H9 (cell line): ENCODE measurements at places on chromosomes 7 and 10.
A peak's percentile ranks its signal among the peaks of the same experiment; 100 is the strongest.

- no peak for DNase-seq
Measured at GRCh38 chr10:132414402-132415016, 17.5 kb downstream of the PWWP2B start.

GRCh38 chr7:132742189-132742612, 165.9 kb upstream of the PLXNA4 start:
- no peak for DNase-seq

DNA sequence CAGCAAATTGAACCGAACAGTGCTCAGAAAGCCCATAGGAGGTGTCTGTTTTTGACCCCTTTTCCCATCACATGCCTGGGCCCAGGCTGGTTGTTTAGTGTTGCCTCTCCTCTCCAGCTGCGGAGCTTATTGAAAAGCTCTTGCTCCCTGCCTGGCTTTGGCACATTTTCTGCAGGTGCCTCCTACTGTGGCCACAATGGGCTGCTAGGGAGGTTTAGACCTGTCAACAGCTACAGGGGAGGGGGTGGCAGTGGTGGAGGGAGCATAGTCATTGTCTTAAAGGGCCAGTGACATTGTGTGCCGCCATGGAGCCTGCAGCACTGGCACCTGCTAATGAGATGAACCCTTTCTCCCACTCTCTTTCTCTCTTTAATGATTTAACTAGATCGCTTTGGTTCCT, 13.2 kb upstream of the ENO4 start:
- peak; percentile 84 for DNase-seq

DNA sequence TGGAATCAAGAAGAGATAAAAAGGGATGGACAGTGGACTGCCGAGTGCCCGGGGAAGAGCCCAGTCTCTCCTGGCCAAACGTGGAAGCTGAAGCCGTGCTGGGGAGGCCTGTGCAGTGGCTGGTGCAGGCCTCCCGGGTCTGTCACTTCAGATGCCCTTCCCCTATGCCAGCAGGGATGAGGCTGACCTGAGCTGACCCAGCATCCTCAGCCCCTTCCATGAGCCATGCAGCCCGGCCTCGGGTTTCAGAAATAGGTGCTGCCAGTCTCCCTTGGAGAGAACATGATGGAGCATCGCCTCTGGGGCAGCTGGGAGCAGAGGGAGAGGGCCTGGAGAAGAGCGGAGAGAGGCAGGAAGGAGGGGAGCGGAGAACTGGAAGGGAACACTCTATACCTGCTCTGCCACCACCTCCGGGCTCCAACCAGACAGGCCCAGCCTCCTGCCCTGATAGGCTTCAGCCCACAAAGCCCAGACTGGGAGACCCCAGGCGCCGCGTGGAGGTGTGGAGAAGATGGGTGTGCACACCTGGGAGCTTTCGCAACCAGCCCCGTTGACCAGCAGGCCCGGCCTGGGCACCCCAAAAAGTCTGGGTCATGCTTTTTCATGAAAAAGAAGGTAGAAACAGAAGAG, 68.6 kb upstream of the PPP2R2D start:
- no peak for DNase-seq

GRCh38 chr10:120646738-120647456, 189.9 kb downstream of the PLPP4 start:
- no peak for DNase-seq

DNA sequence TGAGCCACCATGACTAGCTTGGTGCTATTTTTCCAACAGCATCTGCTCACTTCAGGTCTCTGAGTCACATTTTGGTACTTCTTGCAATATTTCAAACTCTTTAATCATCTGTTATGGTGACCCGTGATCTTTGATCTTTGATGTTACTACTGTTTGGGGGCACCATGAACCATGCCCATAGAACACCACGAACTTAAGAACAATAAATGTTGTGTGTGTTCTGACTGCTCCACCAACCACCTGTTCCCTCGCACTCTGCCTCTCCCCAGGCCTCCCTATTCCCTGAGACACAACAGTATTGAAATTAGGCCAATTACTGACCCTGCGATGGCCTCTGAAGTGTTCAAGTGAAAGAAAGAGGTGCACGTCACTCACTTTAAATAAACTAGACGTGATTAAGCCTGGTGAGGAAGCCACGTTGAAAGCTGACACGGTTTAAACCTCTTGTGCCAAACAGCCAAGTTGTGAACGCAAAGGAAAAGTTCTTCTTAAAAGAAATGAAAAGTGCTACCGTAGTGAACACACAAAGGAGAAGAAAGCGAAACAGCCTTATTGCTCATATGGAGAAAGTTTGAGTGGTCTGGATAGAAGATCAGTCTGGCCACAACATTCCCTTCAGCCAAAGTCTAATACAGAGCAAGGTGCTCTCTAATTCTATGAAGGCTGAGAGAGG, 27.2 kb upstream of the ATP6V0A4 start:
- no peak for DNase-seq

DNA sequence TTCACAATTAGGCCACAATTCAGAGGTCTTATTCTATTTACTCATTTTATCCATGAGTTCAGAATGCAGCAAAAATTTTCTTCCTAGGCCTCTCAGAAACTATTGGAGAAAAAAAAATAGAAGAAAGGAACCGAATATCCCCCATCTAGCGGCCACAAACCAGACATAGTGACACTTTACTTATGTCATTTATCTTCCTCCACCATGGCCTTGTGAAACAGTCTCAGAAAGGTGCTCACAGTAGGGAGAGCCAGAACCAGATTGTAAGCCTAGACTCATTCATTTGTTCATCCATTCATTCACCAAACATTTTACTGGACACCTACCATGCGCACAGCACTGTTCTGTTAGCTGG, 16.0 kb downstream of the CREB3L2 start:
- no peak for DNase-seq

- no peak for DNase-seq
Measured at GRCh38 chr7:148270576-148270975, 320.0 kb upstream of the C7orf33 start.

GRCh38 chr7:141122736-141123135, 48.9 kb downstream of the TMEM178B start:
- DNase-seq, result no peak
